ENCODE measurements at places on chromosomes 6 and 20.

DNA sequence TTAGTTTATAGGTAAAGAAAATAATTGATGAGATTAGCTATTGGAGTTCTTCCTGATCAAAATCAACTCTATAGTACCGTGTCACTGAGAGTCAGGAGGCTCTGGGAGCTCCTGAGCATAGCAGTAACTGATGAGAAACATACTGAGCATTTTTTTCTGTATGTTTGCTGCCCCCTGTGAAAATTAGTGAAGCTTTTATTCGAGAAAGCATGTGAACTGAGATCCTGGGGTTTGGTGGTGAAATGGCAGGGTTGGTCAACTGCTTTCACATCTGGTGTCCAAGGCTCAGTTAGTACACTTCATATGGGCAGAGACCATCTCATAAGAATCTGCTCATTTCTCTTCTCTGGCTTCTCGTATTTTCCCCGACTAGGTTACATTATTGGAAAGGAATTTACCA lies 4.1 kb upstream of the ABT1 start:
- no peak for DNase-seq

DNA sequence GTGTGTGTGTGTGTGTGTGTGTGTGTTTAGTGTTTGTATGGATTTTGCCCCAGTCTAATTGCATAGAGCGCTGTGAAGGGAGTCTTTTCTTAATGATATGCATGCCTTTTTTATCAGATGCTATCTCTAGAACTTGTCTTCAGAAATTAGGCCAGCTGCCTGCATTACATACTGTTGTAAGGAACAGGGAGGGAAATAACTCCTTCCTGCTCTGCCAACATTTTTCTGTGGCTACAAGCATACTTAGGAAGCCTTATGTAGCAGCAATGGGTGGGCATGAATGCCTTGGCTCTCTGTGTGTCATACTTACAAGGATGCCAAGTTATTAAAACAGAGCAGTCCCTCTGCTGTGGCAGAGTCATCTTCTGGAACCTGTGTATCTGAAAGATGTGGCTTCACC lies 8.0 kb upstream of the COL21A1 start:
- DNase-seq, result peak; percentile 2

- peak; percentile 84 for DNase-seq
Observed at GRCh38 chr6:52135217-52135616, 47.8 kb upstream of the PKHD1 start.

DNA sequence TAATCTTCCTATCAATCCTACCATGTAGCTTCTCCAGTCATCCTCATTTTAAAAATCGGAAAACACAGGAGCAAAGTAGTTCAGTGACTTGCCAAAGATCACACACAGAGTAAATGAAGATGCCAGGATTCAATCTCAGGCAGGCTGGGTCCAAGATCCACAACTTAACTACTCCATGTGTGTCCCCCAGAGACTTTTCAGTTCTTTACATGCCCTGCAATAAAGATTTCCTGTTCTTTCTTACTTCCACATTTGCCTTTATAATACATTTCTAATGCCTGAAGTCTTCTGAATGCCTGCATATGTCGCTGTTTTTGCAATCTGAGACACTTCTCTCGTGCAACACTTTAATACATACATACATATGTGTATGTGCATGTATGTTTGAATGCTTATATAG lies 121.7 kb upstream of the MARCKS start:
- no peak for DNase-seq

GRCh38 chr20:54744097-54744496 lies 268.7 kb downstream of the DOK5 start:
- no peak for DNase-seq

- no peak for DNase-seq
Observed at GRCh38 chr20:56688106-56688505, 59.0 kb downstream of the TFAP2C start.

DNA sequence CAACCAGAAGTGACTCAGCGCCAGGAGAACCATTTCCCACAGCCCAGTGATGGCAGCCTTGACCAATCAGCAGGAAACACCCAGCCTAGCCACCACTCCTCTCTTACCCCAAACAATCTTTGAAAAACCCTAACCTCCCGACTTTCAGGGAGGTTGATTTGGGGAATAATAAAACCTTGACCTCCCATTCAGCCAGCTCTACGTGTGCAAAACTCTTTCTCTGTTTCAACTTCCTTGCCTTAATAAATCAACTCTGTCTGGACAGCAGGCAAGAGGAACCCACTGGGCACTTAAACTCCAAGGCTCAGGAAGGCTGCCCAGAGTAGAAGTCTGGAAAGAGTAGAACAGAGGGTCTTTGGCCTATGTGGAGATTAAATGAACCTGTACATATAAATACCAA lies 35.0 kb downstream of the SERPINB1 start:
- no peak for DNase-seq

- DNase-seq, result no peak
Observed at GRCh38 chr6:96929741-96930140, 5.2 kb downstream of the KLHL32 start.

DNA sequence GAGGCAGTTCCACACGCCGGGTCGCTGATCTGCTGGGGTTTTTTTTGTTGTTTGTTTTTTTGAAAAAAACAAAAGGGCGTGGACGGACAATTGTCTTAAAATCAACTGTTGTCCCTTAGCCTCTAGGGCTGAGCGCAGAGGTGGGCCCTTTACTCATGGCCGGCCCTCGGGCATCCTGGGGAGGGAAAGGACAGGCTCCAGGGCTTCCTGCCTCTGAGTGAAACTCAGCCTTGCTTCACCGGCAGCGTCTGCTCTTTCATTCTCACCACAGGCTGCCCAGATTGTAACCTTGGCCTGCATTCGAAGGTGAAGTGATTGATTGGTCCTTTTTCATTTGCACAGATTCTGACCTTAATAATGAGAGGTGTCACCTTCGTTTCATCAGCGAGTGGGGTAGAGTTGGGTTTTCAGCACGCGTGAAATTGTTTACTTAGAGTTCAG lies 797 bp downstream of the SMIM13 start:
- DNase-seq, result peak; percentile 28

- DNase-seq, result no peak
Observed at GRCh38 chr20:25013478-25014380, 21.2 kb upstream of the APMAP start.

- peak; percentile 68 for DNase-seq
Observed at GRCh38 chr6:79167931-79168694, 66.4 kb downstream of the HMGN3 start.

DNA sequence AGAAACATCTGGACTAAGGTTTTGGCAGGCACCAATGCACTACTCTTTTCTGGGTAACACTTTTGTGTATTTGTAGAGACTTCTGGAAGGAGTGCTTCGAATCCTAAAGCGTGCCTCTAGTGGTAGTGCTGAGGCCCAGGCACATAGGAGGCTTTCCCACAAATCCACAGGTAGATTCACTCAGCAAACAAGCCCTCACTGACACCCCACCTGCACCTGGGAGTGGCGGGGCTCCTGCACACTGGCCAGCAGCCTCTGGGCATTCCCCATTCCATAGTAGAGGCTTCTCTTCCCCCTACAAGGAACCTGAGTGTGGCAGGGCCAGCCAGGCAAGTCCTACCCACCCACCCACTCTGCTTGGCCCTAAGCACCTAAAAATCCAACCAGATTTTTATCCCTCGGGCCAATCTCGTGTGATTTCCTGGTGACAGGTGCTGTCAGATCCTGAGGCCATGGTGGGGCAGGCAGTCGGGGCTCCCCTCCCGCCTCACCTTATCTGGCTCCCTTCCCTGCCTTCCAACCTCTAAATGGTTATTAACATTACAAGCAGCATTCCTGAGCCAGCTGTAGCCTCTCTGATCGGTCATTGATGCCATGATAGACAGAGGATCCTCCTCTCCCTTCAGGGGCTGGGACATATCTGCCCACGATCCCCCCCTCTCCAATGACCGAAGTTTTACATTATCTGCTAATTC lies 82.4 kb downstream of the SLC2A10 start:
- DNase-seq, result no peak

DNA sequence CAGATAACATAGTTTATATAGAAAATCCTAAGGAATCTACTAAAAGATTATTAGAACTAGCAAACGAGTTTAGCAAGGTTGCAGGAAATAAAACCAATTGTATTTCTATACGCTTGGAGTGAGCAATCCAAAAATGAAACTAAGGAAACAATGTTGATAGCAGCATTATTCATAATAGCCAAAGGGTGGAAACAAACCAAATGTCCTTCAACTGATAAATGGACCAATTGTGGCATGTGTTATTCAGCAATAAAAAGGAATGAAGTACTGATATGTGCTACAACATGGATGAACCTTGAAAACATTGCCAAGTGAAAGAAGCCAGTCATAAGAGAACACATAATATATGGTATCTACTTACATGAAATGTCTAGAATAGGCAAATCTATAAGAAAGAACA lies 101.0 kb upstream of the VSTM2L start:
- no peak for DNase-seq

DNA sequence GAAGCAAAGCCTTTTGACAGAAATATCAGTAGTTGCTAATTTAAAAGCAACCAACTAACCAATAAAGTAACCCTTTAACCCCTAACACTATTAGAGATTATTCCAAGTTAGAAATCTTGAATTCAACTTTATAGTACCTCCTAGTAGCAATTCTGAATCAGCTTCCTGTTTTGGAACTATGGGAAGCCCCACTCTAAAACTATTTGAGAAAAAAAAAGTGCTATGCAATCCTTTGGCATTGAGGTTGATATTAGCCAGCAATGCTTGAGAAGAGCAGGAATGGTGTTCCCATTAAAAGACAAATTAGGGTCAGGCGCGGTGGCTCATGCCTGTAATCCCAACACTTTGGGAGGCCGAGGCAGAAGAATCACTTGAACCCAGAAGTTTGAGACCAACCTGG lies 306.2 kb upstream of the ZFP64 start:
- DNase-seq, result no peak

GRCh38 chr6:20718705-20719653 lies 184.7 kb downstream of the CDKAL1 start:
- no peak for DNase-seq

DNA sequence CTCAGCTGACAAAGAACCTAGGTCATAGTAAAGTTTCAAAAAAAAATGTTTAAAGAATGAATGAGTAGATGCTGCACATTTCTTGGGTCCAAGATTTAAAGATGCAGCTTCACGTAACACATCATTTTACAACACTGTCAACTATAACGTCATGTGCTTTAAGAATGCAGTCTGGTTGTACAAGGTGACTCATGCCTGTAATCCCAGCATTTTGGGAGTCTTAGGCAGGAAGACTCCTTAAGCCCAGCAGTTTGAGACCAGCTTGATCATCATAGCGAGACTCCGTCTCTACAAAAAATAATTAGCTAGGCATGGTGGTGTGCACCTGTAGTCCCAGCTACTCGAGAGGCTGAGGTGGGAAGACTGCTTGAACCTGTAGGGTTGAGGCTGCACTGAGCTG lies 21.9 kb downstream of the SLC17A5 start:
- DNase-seq, result peak; percentile 44

- no peak for DNase-seq
Observed at GRCh38 chr6:31129130-31129529, 8.9 kb upstream of the CDSN start.

DNA sequence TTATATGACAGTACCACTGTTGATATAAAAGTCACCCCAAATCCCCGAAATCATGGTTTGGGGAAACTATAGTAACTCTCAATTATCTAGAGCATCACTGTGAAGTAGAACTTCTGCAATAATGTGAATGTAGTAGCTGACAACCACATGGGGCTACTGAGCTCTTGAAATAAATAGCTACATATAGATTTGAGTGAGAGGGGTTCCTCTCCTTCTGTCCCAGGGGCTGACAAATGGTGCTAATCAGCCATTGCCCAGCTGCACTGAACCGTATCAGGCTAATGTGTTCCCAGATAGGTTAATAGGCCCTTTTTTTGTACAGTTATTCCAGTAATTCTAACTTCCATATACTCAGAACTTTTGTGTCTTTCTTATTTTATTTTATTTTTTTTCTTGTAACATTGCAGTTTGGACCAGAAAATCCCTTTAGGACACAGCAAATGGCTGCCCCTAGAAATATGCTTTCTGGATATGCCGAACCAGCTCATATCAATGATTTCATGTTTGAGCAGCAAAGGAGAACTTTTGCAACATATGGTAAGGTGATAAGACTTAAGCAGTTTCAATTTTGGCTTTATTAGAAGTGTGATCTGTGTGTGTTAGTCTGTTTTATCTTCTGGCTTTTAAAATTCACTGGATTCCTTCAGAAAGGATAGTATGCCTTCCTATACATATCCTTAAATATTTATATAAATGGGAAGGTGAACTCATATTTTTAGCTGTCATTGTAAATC lies 21.1 kb downstream of the CDC40 start:
- no peak for DNase-seq

GRCh38 chr6:29828471-29828797 lies 809 bp downstream of the HLA-G start:
- DNase-seq, result no peak

DNA sequence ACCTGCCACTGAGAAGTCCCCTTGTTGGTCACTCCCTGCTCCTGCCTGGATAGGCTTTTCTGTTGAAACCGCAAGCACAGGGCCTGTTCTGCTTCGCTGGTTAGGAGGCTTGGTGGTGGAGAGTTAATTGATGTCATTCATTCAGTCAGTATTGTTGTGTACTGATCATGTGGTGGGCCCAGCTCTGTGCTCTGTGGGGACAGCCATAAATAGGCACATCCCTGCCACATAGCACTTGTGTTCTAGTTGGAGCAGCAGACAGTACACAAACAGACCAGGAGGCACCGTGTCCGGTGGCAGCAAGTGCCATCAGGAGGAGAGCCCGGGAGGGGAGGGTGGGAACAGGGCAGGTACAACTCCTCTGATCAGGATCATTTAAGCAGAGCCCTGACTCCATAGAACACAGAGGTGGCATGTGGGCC lies 155.2 kb upstream of the INSM1 start:
- DNase-seq, result peak; percentile 61

GRCh38 chr6:31794294-31794865 lies 1.2 kb downstream of the VARS1 start:
- DNase-seq, result peak; percentile 22

- peak; percentile 72 for DNase-seq
Observed at GRCh38 chr6:63349401-63349800, 29.6 kb upstream of the LGSN start.

GRCh38 chr20:58463256-58463655 lies 51.9 kb downstream of the APCDD1L start:
- DNase-seq, result no peak

DNA sequence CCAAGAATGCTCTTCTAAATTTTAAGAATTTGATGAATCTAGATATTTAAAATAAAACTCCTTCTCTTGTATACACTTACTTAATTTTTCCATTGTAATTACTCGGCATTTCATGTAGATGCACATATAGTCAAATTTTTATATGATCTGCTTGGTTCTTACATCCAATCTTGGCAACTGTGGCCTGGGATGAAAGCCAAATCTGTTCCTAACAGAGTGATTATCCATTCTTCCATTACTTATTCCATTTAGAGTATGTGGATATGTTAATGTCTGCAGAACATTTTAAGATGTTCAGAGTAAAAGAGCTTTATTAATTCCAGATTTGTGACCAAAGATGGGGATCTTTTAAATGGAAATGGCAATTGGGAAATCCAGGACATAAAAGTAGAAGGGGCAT lies 144.1 kb upstream of the PDE7B start:
- DNase-seq, result no peak

GRCh38 chr20:51906049-51906448 lies 103.7 kb upstream of the SALL4 start:
- no peak for DNase-seq
